ENCODE measurements at places on chromosomes 5 and 9.

DNA sequence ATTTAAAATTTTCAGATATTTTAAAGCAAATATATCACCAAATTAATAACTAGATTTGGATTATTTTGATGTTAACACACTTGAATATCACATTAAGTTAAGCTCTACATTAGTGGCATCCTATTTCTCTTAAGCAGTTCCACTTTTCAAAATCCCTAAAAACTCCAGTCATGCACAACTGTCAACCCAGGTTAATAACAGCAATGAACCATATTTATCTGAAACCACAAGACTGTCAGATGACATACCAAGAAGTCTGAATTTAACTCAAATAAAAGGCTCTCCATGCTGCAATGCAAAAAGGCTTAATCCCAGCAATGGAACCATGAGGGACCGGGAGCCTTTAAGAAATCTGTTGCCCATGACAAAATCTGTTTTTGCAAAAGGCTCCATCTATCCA, 27.5 kb downstream of the FNIP1 start:
- DNase-seq, result no peak

DNA sequence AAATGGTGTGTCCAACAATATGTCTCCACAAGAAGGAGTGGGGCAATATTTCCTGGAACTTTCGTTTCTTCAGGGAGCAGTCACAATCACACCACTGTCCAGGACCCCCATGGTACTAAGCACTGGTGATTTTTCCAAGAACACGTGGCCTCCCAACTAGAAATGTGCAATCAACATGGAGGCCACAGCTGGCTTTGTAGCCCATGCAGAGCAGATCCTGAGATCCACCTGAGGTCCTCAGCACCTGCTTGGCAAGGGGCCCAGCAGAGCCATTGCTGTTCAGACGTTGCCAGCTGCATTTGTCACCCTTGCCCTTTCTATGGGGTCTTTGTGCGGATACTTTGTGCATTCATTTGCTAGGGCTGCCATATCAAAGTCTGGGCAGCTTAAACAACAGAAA, 334.5 kb upstream of the IRX4 start:
- no peak for DNase-seq

GRCh38 chr9:95507464-95508241, 9.1 kb downstream of the PTCH1 start:
- DNase-seq, result no peak

DNA sequence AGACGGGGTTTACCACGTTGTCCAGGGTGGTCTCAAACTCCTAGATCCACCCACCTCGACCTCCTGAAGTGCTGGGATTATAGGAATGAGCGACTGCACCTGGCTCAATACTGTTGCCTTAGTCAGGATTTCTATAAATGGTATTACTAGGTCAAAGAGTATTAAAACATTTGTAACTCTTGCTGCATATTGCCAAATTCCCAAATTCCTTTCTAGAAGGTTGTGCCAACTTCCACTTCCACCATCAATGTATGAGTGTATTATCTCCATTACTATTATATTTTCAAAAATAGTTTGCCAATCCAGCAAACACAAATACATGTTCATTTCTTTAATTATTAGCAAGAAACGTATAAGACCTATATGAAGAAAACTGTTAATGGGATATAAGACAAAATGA, 10.6 kb downstream of the PTGR1 start:
- no peak for DNase-seq

DNA sequence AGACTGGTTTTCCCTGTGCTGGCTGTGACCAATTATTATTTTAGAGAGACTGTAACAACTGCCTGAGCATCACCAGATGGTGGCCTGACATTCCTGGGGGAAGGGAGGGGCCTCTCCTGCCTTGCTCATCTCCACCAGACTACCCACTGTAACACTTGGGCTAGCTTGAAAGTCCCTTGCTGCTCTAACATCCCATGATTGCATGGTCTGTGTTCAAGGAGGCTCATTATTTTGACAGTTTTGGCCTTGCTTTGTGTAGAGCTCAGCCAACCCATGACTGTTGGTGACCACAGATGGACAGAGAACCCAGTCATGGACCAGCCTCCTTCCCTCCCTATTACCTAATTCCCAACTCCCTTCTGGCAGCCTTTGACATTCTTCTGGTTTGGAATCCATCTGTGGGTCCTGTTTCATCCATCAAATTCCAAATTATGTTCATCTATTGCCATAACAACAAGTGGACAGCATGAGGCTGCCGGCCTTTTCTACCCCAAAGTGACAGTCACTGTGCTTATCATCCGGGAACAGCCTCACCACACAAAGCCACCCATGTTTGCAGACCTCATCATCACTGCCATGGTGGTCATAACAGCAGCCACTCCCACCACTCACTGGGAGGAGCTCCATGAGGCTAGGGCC, 49.0 kb upstream of the ICE1 start:
- no peak for DNase-seq

DNA sequence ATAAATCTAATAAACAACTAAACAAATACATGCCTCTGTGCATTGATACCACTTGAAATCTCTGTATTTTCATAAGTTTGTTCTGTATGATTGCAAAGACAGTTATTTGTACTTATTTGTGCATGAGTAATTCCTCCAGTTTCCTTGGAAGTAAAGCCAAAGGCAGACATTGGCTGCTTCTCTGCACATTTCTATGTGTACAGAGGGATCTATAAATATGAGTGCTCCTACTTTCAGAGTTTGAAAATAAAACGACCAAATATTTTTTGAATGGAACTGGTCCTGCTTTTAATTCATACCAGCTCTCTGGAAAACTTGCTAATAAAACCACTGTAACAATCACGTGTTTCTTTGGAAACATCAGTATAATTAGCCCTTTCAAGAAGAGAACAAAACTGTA, 306.5 kb downstream of the MAN2A1 start:
- DNase-seq, result no peak

DNA sequence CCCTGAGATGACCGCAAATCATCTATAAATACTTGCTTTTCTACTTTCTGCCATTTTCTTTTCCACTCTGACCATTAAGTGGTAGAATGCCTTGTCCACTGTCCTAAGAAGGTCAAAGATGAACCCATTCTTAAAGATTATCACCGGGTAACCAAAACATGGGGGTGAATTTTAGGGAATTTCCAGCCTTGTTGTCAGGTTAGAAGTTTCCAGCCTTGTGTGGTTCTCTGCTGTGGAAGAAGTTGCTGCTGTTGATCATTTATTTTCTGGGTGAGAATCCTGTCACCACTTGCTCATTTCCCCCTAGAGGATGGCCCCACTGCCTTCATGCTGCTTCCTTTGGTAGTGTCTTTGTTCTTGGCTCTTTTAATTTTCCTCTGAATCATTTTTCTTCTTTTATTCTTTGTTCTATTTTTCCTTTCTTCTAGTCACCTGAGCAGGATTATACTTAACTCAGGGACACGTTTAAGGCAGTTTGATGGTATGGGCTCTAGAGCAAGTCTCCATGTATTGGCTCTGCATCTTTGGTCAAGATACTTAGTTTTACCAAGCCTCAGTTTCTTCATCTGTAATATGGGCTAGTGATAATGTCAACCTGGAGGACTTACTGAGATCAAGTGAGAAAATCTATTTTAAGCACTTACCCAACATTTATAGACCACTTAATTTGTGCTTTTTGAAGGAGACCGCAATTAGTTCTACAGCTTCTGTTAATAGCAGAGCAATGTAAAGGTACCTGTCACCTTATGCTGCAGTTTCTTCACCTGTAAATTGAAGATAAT, 266.2 kb downstream of the ARHGAP26 start:
- no peak for DNase-seq

DNA sequence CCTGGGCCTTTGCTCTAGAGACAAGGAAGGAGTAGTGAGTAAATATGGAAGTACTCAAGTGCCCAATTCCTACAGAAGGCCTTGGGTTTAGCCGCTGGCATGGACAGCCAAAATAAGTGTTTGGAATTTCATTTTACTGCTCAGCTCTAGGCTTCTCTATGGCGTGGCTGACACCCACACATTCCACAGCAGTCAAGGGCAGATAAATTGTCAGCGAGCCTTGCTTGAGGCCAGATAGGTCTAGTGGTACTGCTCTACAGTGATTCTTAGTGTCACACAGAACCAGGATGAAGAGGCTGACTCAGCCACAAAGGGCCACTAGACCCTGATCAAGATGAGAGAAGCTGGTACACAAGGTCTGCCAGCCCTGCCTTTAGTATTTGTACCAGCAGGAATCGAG, 111.0 kb upstream of the NFIB start:
- DNase-seq, result no peak

DNA sequence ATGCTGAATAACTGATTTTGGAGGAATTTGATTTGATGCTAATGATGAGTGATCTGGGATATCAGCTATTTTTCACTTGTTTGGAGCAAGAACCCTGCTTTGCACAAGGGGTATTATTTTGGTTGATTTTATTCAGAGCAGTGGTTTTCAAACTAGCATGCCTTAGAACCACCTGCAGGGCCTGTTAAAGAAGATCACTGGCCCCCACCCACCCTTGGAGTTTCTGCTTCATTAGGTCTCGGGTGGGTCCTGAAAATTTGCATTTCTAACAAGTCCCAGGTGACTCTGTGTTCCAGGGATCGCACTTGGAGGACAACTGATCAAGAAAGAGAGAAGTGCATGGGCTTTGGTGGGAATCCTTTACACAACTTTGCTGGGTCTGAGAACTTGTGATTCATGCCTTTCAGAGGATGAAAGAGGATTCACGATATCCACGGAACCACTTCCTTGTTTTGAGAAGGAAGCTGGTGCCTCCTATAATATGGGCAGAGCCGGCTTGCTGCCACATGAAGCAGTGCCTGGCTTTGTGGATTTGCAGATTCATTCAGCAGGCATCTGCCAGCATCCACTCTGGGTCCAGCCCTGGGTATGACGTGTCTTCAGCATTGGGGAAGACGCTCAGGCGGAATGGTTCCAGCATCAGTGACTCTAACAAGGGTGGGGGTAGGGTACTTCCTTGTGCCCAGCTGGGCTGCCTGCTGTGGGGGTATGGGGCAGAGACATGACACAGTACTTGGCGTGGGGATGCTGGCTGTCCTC, 106.6 kb upstream of the PITX1 start:
- DNase-seq, result no peak

DNA sequence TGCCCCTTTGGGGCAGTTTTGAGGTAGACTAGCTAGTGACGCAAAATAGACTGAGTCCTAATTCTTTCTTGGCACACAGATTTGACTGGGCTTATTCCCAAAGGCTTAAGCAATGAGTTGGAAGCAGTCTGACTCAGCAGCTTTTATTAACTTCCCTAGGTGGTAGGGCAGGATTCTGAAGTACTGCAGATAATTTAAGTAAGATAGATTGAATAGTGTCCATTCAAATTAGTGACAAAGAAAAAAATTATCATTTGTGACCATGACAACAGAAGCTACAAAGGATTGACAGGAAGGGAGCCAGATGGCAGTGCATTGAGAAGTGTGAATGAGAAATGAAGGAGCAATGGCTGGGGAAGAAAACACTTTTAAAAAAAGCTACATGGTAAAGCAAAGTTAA, 649.4 kb downstream of the CDH9 start:
- no peak for DNase-seq

DNA sequence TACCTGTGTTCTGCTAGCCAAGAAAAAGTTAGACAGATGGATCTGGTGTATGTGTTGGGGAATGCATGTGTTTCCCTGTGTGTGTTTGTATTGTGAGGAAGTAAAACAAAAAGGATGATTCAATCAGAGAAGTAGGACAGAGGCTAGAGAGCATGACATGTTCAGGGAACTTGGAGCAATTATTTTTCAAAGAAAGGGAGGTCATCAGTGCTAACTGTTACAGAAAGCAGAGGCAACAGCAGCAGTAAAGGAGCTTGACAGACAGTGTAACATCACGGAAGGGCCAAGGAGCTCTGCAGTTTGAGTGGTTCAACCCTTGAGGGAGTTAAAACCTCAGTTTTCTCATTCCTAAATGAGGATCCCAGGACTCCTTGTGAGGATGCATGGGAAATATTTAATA, 13.2 kb downstream of the SPINK1 start:
- no peak for DNase-seq

- no peak for DNase-seq
These were observed 32.1 kb downstream of the CEMIP2 start for GRCh38 chr9:71736236-71736635.

- DNase-seq, result no peak
These were observed 51.7 kb upstream of the LRRTM2 start for GRCh38 chr5:138926688-138927448.

DNA sequence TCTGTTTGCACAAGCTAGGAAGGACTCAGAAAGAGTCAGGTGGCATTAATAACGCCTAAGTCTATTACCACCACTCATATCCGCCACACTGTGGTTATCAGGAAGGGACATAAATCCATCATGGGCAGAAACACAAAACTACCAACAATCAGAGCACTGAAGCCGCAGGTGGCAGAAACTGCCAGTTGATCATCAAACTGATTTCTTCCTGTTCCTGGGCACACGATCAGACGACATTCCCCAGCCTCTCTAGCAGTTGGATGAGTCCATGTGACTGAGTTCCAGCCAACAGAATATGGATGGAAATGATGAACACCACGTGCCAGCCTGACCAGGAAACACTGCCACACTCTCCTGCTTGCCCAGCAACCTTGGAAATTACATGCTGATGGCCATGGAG, 181.7 kb downstream of the ELAVL2 start:
- DNase-seq, result no peak

GRCh38 chr5:13745508-13745907, 199.0 kb downstream of the DNAH5 start:
- DNase-seq, result no peak

DNA sequence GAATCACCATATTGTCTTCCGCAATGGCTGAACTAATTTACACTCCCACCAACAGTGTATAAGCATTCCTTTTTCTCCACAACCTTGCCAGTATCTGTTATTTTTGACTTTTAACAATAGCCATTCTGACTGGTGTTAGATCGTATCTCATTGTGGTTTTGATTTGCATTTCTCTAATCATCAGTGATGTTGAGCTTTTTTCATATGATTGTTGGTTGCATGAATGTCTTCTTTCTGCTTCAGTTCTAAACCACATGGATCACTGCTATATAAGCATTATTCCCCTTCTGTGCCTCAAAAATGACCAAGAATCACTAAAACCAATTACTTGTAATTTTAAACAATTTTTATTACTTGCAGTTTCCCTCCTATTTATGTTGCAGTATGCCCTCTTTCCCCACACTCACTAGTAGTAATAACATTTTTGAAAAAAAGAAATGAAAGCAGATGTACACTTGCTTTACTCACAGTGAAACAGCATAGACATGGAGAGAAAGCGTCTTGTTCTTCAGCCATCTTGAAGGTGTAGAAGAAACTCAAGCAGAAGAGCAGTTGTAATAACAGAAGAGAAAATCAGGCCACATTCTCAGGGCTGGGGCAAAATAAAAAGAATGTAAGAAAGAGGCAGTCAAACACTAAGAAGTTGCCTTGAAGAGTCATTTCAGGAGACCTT, 4.5 kb upstream of the TMEM252 start:
- no peak for DNase-seq

DNA sequence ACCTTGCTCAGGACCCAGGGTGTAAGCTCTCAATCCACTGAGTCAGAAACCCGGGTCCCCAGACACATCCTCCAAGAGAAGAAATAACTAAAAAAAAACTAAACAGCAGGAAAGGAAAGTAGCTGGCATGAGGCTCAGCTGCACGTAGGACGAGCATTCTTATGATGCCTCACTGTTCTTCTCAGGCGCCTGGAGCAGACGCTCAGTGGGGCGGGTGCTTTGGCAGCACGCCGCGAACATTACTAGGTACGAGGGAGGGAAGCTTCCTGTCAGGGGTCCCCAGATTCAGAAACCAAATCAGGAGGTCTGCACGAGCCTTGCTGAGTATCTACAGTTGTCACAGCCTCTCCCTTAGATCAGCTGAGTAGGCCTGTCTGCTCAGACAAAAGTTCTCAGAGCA, 85.8 kb downstream of the SECISBP2 start:
- no peak for DNase-seq
